ENCODE measurements at places on chromosomes 4 and X.

- no peak for DNase-seq
Measured at GRCh38 chr4:123953566-123953965, 557.0 kb downstream of the SPRY1 start.

- DNase-seq, result no peak
Measured at GRCh38 chr4:10143171-10143570, 26.6 kb upstream of the WDR1 start.

GRCh38 chr4:2941138-2942036 is 21.8 kb downstream of the NOP14 start:
- no peak for DNase-seq

- no peak for DNase-seq
Measured at GRCh38 chr4:183154701-183155391, 55.8 kb downstream of the WWC2 start.

DNA sequence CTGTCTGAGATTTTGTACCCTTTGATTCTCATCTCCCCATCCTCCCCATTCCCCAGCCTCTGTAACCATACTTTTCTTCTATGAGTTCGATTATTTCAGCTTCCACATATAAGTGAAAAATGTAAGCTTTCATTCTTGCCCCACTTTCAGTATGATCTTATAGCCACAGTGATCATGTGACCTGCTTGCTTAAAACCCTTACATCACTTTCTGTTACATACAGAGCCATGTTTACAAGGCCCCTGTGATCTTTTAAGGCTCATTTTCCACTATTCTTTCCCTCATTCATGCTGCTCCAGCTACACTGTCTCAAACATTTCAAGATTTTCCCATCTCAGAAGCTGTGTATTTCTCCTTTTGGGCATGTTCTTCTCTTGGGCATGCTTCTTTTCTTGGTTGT is 147.7 kb downstream of the DCK start:
- DNase-seq, result no peak

DNA sequence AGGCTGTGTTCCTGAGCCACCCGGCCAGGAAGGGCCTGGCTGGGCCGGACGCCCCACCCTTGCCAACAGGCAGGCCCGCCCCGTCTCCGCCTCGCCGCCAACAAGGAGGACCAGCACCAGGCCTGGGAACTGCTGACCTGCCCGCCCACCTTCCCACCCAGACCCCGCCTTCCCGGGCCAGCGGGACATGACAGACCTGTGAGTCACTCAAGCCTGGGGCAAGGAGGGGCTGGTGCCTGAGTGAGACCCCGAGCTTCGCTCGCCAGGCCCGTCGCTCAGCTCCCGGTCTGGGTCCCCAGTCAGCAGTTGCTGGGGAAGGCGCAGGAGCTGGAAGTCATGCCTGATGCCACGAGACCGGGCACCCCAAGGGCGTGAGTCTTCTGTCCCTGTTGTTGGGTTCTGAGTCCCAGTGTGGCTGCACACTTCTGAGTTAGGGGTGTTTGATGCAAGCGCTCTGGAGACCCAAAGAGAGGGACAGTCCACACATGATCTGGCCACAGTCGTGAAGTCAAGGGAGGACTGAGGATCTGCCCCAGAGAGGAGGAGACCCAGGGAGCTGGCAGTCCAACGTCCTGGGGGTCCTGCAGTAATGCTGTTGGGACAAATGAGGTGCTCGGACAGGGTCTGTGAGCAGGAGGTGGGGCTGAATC is at the start of gene DNASE1L1:
Gene DNASE1L1 (minus strand): TSS at position 33 of the 650 bp plus-strand sequence. CDS start 3,686 bp downstream, outside the sequence.
- no peak for DNase-seq
